ENCODE measurements at places on chromosomes 2 and 18.

- peak; percentile 33 for DNase-seq
Observed at GRCh38 chr2:238742066-238742465, 105.8 kb upstream of the TWIST2 start.

DNA sequence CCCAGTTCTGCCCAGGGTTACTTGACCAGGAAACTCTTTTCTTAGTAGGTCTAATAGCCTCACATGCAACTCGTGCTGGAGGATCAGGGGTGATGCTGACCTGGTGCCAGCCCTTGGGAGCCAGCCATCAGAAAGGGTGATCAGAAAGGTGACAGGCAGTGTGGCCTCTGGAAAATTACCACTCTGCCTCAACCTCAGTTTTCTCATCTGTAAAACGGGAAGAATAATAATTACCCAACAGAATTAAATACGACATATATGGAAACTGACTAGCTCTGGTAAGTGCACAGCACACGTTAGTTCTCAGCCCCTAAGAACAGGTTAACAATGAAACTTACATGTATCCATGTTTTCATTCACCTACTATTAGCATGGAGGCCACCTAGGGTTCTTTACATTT is 157.6 kb downstream of the EN1 start:
- DNase-seq: no peak

DNA sequence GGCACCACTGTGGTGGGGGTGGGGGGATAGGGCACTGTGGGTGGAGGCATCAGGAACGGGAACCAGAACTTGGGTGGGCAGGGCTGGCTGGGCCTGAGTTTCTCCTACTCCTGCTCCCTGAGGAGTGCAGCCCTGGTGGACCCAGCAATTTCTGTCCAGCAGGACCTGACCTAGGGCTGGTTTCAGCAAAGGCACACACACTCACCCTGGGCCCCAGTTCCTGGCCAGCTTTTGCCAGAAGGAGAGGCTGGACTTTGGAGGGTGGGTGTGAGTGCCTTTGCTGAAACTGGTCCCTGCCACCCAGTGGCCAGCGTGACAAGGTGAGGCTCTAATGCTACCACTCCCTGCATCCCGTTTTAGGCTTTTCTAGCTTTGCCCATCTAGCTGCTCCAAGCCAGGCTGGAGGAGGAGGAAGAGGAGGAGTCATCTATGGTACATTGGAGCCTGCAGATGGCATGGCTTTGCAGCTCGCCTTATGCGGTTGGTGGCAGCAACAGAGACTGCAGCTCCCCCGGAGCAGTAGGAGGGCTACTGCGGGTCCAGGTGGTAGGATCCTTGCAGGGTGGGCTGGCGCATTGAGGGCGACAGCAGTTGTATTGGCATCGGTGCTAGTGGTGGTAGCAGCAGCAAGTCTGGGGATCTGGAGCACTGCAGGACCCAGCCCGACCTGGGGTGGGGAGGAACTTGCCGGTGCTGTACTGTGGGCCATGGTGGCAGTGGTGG is 40.4 kb upstream of the IMP4 start:
- DNase-seq: no peak

GRCh38 chr18:57970356-57971095 is 73.5 kb upstream of the NEDD4L start:
- no peak for DNase-seq

DNA sequence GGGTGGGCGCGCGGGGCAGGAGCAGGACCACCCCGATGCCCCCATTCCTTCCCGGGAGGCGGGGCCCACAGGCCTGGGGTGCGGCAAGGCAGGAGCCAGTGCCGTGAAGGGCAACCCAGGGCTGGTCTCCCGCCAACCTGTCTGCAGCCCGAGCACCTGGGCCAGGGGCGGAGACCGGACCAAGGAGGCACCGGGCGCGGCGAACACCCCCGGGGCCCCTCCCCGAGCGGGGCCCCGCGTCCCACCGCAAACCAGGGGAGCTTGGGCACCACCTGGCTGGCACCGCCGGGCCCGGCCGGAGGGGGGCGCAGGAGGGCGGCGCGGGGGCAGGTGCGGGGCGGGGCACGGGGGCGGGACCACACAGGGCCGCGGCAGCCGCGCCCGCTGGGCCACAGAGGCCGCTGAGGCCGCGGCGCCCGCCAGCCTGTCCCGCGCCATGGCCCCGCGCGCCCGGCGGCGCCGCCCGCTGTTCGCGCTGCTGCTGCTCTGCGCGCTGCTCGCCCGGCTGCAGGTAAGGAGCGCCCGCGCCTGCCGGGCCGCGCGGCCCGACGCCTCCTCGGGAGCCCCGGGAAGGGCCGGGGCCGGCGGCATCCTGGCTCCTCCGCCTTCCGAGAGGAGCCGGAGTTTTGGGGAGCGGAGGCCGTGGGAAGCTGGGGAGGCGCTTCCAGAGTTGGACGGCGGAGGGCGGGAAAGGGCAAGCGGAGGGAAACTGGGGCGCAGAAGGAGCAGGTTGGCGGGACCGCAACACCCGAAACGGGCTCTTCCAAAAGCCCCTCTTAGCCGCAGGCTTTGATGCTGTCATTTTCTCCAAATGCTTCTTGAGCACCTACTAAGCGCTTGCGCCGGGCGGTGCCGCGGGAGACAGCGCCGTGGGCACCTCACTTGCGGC is at the start of gene TNFRSF11A:
Gene TNFRSF11A, plus strand, starts transcription at position 394 of the 889 bp plus-strand sequence. Its CDS starts 43 bp downstream, at position 437.
- DNase-seq: no peak

GRCh38 chr2:134675314-134675713 is 43.5 kb downstream of the TMEM163 start:
- no peak for DNase-seq

GRCh38 chr2:197131558-197131855 is 179.1 kb downstream of the ANKRD44 start:
- no peak for DNase-seq

DNA sequence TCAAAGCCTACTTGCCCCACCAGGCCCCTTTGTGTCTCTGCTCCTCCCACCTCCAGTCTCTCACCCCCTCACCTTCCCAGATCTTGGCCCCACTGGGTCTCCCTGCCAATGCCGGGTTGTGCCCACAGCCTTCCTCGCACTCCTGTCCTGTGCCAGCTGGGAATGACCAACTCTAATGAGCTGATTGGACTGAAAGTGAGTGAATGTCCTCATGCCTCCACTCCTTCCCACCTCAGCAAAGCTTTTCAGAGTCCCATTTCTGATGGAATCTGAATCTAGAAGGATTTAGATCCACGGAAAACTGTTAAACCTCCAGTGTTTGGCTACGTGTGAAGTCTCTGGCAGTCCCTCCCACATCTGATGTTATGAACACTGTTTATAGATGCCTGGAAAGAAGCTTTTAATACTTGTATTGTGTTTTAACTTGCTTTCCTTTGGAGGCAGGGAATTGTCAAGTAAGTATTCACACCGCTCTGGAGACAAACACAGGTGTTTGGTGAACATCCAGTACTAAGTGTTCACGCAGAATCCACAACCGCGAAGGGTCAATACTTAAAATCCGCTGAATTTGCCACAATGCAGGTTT is 103.9 kb downstream of the RTN4 start:
- no peak for DNase-seq

GRCh38 chr2:197647961-197648690 is 27.3 kb downstream of the RFTN2 start:
- no peak for DNase-seq

- no peak for DNase-seq
Observed at GRCh38 chr2:134399096-134399495, 145.2 kb downstream of the MGAT5 start.

GRCh38 chr2:233453916-233454315 is 99.6 kb downstream of the DGKD start:
- no peak for DNase-seq

DNA sequence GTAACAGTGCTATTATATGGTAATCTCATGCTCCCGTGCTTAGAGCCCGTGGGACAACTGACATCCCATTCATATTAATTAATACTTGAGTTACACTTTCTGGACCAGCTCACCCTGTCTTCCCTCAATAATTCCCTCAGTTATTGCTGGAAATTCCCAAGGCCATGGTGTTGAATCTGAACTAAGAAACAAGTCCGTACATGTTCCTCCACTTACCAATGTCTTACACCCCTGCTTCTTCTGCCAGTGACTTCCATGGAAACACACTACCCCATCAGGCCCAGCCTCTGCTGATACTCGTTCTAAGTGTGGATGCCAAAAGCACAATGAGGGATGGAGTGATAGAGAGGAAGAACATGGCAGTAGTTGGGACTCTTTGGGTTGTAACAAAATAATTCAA is 193.7 kb downstream of the RND3 start:
- no peak for DNase-seq

- DNase-seq: no peak
Observed at GRCh38 chr2:134023854-134024253, 230.0 kb upstream of the MGAT5 start.

GRCh38 chr2:223797037-223797436 is 40.3 kb downstream of the AP1S3 start:
- peak; percentile 84 for DNase-seq

DNA sequence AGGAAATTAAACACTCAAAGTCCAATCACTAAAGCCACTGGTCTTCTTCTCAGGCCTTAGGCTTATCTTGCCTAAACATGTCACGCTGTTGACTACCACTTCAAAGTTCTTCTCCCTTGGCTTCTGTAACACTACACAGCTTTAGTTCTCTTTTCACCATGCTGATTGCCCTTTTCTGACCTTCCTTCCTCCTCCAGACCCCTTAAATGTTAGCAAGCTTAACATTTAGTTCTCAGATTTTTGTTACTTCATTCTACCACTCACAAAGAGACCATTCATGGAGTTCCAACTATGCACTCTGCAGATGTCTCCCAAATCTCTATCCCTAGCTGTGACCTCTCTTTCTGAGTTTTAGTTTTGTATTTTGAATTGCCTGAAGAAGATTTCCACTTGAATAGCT is 64.4 kb downstream of the TTC21B start:
- no peak for DNase-seq

DNA sequence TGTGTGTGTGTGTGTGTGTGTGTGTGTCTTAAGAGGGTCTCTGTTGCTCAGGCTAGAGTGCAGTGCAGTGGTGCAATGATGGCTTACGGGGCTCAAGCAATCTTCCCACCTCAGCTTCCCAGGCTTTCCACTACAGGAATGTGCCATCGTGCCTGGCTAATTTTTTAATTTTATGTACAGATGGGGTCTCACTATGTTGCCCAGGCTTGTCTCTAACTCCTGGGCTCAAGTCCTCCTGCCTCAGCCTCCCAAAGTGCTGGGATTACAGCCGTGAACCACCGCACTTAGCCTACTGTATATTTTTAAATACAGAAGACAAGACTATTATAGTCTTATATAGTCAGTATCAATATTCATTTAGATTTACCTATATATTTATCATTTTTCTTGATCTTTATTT is 220.1 kb upstream of the STON1 start:
- no peak for DNase-seq

DNA sequence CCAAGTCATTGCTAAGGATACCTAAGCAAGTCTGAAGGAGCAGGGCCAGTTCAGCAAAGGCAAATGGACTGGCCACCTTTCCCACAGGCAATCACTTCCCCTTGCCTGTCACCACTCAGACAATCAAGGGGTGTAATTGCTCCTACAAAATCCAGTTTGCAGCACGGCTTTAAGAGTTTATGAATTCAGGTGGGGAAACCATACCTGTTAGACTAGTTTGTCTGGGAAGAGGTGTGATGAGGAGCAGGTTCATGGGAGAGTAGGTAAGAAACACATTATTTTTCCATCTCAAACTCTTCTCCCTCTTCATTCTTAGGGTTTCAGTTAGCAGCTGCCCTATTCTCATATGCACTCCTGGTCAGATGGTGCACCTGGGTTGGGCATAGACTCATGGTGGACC is 102.5 kb downstream of the EVA1A start:
- no peak for DNase-seq

DNA sequence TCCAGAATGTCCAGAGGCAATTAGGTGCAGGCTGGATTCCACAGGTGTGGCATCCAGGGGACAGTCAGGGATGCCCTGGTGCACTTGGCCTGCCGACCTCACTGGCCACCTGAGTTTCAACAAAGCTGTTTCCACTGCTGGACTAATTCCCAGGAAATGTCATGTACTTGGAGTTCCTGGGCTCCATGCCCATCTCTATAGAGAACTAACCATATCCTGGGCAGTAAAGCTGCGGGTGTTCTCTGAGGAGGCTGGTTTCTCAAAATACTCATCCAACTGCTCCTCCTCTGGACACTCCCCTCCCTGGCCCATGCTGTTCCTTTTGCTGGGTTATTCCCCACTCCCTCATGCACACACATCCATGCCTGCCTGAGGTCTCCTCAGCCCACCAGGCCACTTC is 161.9 kb upstream of the SKOR2 start:
- no peak for DNase-seq

DNA sequence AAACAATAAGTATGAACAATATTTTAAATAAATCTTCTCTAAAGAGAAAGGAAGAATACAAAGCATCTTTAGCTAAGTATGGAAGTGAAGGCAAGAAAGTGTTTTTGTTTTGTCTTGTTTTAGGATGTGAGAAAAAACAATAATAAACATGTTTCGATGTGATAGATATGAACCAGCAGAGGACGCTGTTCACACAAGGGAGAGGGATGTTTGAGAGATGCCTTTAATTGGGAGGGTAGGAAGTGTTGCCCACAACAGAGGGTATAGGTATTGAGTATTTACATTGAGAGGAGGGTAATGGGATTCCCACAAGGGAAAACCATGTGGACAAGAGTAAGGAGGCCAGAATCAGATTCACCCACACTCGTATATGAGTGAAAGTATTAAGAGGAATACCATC is 55.1 kb downstream of the CDH19 start:
- DNase-seq: no peak

GRCh38 chr2:161316701-161317100 is 8.5 kb downstream of the PSMD14 start:
- no peak for DNase-seq

GRCh38 chr2:82027921-82028615 is 1723.5 kb upstream of the LRRTM1 start:
- no peak for DNase-seq

DNA sequence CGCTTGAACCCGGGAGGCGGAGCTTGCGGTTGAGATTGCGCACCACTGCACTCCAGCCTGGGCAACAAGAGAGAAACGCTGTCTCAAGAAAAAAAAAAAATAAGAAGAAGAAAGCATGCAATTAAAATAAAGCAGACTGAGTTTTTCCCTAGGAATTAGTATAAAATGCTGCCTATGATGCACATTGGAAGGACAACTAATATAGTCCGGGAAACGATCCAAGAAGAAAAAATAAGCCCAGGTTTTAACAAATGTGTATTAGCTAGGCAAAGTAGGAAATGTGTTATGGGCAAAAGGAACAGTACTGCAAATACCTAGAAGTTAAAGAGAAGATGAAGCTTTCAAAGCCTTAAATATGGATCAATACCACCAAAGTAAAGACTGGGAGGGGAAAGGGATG is 64.0 kb downstream of the SPIRE1 start:
- peak; percentile 36 for DNase-seq

DNA sequence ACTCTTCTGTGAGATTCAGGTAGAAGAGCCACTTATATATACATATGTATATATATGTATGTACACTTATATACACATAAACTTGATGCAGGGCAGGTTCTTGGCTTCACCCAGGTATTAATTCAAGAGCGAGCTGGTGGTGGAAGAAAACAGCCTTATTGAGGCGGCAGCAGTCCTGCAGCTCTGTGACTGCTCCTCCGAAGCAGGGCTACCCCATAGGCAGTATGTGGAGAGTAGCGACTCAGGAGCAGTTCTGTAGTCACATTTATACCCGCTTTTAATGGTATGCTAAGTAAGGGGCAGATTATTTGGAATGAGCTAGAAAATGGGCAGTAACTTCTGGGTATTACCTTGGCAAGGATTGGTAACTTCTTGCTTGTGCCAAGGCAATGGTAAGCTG is 280.6 kb upstream of the TFPI start:
- no peak for DNase-seq

- no peak for DNase-seq
Observed at GRCh38 chr2:177291701-177292100, 27.2 kb upstream of the NFE2L2 start.

All from astrocyte (in vitro differentiated cells and primary cell).